ENCODE measurements at places on chromosomes 6 and 20.

- no peak for DNase-seq
These were observed 69.1 kb downstream of the SLC35F1 start for GRCh38 chr6:117976030-117976651.

DNA sequence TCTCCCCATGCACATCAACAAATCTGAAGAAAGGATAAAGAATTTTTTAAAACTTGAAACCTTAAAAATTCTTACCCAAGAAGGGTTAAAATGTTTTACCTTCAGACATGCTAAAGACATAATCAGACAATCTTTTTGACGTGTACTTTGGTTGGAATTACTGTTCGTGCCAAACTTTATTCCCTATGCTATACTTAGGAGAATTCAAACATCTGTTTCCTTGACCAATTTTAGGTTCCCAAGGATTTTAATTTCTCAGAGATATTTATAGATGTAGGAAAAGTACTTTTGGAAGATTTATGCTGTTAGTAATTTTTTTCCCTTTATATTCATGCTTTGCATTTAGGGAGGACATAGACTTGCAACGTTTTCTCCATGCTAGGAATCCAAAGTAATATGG, 108.4 kb downstream of the AFG1L start:
- DNase-seq = no peak

- no peak for DNase-seq
These were observed 43.2 kb downstream of the PHIP start for GRCh38 chr6:79034865-79035264.

GRCh38 chr6:28353981-28354676, 4.4 kb downstream of the ZKSCAN3 start:
- DNase-seq = no peak

DNA sequence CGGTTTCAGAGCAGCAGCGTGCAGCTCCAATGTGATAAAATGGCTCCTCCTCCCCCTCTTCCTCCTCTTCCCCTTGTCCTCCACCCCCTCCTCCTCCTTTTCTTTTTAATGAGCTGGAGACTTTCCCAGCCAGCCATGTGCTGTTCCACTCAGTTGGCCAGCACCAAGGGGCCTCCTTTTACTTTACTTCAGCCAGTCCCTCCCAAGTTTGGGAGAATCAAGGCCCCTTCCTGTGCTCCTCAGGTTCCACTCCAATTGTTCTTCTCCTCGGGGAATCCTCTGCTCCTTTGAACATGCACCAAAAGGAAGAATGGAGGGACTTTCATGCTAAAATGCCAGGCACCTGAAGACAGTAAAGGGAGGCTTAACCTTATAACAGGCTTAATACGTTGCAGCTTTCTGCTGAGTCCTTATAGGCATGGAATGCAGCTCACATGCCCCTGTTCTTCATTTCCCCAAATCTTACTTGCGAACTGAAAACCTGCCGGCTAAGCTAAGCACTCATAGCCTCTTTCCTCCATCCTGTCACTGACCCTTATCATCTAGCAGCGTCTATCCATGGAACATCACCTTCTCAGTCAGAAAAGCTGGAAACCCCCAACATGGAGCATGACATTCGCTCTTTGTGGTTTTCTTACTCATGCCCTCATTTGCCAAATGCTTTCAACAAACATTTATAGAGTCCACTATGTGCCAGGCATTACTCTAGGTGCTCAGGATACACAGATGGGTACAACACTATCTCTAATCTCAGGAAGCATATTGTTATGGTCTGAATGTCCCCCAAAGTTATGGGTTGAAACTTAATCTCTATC, 170.6 kb downstream of the PHACTR1 start:
- DNase-seq = no peak

DNA sequence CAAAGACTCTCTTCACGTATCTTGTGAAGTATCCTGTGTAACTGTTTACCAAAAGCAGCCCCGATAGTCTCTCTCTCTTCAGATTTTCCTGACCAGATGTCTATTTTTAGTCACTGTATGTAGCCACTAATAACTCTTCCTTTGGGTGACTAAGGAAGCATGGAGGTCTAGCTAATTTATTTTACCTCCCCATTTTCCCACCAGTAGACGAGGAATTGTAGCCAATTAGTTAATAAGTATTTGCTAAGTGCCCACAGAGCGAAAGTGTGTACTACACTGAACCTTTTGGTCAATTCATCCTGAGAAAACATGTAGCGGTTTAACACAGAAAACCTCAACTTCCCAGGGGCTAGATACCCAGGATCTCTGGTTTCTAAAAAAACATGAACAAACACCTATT, 180.6 kb downstream of the TBX18 start:
- no peak for DNase-seq

DNA sequence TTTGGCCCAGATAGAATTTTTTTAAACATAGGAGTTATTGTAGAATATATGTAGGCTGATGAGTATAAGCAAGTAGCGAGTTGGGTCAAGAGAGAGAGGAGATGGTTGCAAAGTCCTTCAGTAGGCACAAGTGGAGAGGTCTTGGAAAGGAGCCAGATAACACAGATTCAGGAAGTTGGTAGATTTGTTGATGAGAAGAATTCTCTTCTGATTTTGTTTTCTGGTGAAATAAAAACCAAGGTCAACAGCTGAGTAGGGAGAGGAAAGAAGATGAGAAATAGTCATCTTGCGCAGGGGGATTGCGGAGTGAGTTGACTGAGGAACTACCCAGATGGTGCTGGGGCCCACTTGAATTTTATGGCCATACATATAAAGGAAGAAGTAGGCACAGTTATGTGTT, 17.4 kb upstream of the CD83 start:
- DNase-seq = no peak

DNA sequence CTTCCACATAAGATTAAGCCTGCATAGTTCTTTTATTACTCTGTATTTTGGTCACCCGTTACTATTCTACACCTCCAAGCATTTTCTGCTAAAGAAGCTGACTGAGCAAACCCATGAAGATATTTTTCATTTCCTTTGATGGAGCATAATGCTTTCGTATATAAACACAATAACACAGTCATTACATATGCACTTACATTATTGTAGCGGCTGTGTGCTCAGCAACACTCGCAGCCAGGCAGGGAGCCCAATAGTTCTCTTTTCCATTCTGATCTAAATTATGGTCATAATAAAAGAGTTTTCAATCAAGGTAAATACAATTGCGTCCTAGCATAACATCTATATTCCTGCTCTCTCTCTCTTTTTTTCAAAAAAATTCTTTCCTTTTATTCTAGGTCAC, 69.6 kb upstream of the TFB1M start:
- no peak for DNase-seq

- DNase-seq = no peak
These were observed 102.2 kb downstream of the BACH2 start for GRCh38 chr6:90194371-90194841.

DNA sequence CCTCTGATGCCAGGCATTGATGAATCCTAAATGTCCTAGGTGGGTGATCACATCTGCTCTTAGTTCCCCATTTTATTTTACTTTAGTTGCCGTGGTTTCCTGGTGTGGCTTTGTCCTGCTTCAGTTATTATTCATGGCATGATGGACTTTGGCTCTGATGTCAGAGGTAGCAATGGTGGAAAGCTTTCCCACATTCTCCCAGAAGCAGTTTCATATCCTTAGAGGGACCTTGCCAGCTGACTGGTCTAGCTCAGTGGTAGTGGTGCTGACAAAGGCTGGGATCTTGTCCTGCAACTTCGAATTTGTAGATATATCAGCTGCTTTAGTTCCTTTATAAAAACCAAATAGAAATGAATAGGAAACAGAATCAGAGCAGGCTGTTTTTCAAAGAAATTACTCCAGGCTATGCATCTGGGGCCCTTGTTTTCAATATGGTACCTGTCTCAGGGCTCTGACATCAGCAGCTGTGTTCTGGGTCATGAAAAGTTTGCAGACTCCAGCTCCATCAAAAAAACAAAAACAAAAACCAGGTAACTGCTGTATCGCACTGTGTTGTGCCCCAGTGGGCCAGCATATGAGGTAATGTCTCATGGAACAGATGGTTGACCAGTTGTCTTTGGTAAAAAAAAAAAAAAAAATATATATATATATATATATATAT, 133.7 kb downstream of the PLCB4 start:
- DNase-seq = no peak

Measured in activated T-cell treated with anti-CD3 and anti-CD28 coated beads for 1 hour (primary cell).